Transverse colon (tissue), 4 donors: ENCODE measurements at places on chromosomes 1 and 21.

GRCh38 chr21:45994759-45995685, 13.5 kb downstream of the COL6A1 start:
- DNase-seq: no peak

GRCh38 chr1:153441238-153441755, 19.2 kb downstream of the S100A7 start:
- no peak for DNase-seq

- no peak for DNase-seq
Observed at GRCh38 chr1:84010136-84010535, 11.2 kb upstream of the TTLL7 start.

DNA sequence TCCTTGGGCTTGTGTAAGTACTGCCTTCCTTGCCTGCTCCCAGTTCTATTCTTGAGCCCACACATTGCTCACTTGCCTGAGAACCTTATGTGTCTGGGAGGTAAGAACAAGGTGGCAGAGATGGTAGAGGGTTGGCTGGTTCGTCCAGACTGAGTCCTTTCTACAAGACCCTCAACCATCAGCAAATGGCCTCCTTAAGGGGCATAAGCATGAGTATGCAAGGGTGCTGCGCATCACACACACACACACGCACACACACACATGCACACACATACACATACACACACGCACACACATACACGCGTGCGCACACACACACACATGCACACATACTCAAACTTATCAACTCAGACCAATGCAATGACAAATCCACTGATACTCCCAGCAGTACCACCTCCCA, 56.9 kb downstream of the RHBG start:
- DNase-seq: no peak

DNA sequence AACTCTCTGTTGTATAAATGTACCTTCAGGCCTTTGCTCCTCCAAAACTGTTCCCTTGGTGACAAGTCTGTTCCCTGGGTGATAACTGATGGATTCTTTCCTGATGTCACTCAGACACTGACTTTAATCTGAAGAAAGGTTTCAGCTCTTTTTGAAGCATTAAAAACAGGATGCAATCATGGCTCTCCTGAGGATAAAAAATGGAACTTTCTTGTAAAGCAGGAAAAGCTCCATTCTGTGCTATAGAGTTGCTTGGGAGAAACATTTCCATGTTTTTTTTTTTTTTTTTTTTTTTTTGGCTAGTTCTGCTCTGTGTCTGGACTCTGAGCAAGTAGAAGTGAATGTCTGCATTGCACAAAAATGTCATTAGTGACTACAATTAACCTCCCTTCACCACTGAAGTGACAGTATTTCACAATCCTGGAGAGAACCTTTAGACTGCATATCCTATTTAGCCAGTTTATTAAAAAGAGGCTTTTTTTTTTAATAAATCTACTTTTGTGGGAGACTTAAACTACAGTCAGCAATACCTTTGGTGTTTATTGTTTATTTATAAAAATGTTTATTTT, 101.7 kb upstream of the PRMT6 start:
- DNase-seq: no peak
